RWPE2 (cell line): ENCODE measurements at places on chromosomes 3 and 15.
A peak's percentile ranks its signal among the peaks of the same experiment; 100 is the strongest.

DNA sequence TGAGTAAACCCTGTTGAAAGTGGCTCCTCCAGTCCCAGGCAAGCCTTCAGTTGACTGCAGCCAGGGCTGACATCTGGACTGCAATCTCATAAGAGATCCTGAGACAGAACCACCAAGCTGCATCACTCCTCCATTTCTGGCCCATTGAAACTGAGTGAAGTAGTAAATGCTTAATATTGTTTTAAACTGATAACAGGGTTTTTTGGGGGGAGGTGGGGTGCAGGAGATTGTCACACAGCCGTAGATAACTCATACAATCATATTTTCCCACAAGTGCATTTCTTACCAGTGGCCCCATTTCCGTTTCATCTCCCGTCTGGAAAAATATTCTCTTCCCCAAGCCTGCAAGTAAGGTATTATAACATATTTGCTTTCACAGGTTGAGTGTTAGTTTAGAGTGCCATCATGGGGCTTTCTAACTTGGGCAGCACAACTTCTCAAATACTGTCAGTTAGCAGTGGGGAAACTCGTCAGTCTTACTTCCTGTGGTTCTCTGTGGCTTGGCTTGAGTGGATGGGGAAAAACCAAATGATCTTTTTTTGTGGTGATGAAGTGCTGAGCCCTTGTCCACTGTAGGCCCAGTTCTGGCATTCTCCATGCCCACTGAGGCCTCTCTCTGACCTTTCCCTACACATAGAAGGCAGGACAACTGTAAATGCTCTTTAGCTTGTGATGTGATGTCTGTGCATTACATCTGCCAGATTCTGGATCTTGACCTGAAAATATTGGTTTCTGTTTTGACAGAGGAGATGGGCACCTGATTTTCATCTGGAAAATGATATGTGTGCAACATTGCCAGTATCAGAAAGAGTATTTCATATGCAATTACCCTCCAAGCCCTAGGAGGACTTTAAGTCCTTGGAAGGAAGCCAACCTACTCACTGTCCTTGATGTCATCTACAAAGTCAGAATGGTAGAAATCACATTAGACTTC, 90.1 kb upstream of the BHLHE40 start:
- no peak overlapping the region for H3K27ac ChIP-seq
- no peaks in the 10 kb centered on the region for H3K36me3 ChIP-seq
- no peaks in the 10 kb centered on the region for H3K27me3 ChIP-seq
- no peak overlapping the region for H3K4me3 ChIP-seq
- H3K4me1 ChIP-seq: no peaks in the 10 kb centered on the region
- no peak for DNase-seq

GRCh38 chr3:159624616-159625015, 364.0 kb upstream of the IL12A start:
- DNase-seq: no peak
- H3K36me3 ChIP-seq: no peaks in the 10 kb centered on the region
- H3K27me3 ChIP-seq: no peaks in the 10 kb centered on the region
- H3K4me1 ChIP-seq: peaks cover 13% of the 10 kb centered on the region
- no peak overlapping the region for H3K4me3 ChIP-seq
- H3K27ac ChIP-seq: no peak overlapping the region

DNA sequence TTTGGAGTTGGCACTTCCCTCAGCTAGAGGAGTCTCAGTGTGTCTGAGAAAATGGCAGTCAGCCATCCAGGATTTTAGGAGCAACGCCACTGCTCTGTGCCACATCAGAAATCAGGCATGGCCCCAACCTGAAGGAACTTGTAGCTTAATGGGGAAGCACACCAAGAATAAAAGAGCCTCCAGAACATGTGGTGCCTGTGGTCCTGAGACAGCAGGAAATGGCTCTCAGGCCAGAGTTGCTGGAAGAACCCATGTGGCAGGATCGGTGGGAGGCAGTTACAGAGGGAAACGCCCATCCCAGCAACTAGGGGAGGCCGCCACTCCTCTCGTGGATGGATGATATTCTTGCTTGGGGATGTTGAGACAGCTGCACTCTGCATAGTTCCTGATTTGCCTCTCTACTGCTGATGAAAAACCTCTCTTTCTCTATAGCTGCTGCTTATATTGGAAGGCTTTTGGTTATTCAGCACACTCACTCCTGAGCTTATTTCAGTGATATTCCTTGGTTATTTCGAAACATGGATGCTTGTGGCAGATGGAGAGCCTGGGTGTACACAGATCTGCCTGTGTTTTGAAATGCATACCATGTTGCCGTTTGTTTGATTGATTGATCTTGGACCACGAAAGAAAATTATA, 52.4 kb downstream of the KLHL25 start:
- H3K4me3 ChIP-seq: no peak overlapping the region
- H3K27ac ChIP-seq: no peak overlapping the region
- peaks cover 78% of the 10 kb centered on the region for H3K36me3 ChIP-seq
- peak; percentile 42 for DNase-seq

- H3K4me1 ChIP-seq: no peaks in the 10 kb centered on the region
- H3K27me3 ChIP-seq: no peaks in the 10 kb centered on the region
- H3K27ac ChIP-seq: no peak overlapping the region
- no peak for DNase-seq
Observed at GRCh38 chr15:47727137-47727536, 9.8 kb downstream of the SEMA6D start.

GRCh38 chr3:30518181-30518864, 88.1 kb upstream of the TGFBR2 start:
- H3K4me3 ChIP-seq: no peak overlapping the region
- peak overlapping the region; percentile 68 for H3K27ac ChIP-seq
- no peaks in the 10 kb centered on the region for H3K36me3 ChIP-seq
- H3K4me1 ChIP-seq: peaks cover 22% of the 10 kb centered on the region
- H3K27me3 ChIP-seq: no peaks in the 10 kb centered on the region
- DNase-seq: no peak

GRCh38 chr15:74038707-74039655, 43.4 kb downstream of the GOLGA6A start:
- no peak overlapping the region for H3K4me3 ChIP-seq
- no peak for DNase-seq
- H3K27ac ChIP-seq: no peak overlapping the region
- no peaks in the 10 kb centered on the region for H3K27me3 ChIP-seq
- H3K36me3 ChIP-seq: peaks cover 12% of the 10 kb centered on the region

- peak overlapping the region; percentile 99 for H3K27ac ChIP-seq
- peaks cover 44% of the 10 kb centered on the region for H3K36me3 ChIP-seq
- H3K4me1 ChIP-seq: peaks cover 37% of the 10 kb centered on the region
- H3K27me3 ChIP-seq: no peaks in the 10 kb centered on the region
- DNase-seq: peak; percentile 60
- H3K4me3 ChIP-seq: peak overlapping the region; percentile 69
Observed at GRCh38 chr3:57756528-57757401, 656 bp downstream of the SLMAP start.

DNA sequence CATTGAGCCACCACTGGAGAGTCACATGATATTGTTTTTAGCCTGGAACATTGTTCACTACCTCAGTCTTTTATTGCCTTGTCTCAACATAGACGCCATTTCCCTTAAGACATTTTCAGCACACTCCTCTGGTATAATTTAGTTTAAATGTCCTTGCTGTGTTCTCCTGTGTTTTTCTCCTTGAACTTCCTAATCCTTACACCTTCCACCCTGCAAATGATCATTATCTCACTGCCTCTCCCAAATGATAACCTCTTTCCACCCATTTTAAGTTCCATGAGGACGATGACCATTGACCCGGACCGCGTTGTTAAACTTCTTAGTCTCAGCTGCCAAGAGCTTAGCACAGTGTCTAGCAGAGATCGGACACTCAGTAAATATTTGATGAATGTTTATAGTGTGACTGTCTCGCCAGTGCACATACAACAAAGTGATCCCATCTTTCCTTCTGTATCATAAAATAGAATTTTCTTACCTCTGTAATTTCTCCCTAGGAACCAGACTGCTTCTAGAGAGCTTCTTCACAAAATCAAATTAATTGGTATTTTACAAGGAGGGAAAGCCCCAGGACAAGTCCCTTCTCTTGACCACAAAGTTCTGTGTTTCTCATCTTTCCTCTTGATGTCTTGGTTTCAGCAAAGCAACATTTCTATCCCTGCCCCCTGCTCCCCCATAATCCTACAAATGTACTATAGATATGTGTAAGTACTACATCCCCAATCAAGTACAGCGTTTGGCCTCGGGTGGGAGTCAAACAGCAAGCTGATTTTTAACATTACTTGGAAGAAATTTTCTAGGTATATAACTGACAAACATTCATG, 429.6 kb downstream of the LPP start:
- DNase-seq: no peak
- peak overlapping the region; percentile 76 for H3K27ac ChIP-seq
- peaks cover 29% of the 10 kb centered on the region for H3K4me1 ChIP-seq
- H3K4me3 ChIP-seq: no peak overlapping the region

DNA sequence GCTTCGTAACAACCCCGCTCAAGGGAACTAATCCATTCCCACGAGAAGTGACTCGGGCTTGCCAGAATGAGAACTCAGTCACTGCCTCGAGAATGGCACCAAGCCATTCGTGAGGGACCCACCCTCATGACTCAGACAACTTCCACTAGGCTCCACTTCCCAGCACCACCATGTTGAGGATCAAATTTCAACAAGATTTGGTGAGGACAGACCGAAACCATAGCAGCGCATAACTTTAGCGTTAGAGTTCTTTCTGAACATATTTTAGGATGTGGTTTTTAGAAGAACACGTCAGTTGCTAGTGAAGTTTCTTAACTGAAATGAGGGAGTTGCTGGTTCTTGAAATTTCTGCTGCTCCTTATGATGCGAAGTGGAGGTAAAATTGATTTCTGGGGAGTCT, 13.5 kb downstream of the PTPRG start:
- H3K4me1 ChIP-seq: peaks cover 4% of the 10 kb centered on the region
- no peak overlapping the region for H3K4me3 ChIP-seq
- no peaks in the 10 kb centered on the region for H3K36me3 ChIP-seq
- H3K27ac ChIP-seq: no peak overlapping the region
- DNase-seq: no peak

GRCh38 chr3:27391796-27392195, 22.6 kb upstream of the NEK10 start:
- no peak for DNase-seq
- no peaks in the 10 kb centered on the region for H3K4me1 ChIP-seq
- no peak overlapping the region for H3K27ac ChIP-seq

GRCh38 chr3:172808969-172809546, 58.5 kb downstream of the ECT2 start:
- no peaks in the 10 kb centered on the region for H3K4me1 ChIP-seq
- H3K27ac ChIP-seq: no peak overlapping the region
- H3K27me3 ChIP-seq: no peaks in the 10 kb centered on the region
- no peak for DNase-seq
- peaks cover 99% of the 10 kb centered on the region for H3K36me3 ChIP-seq

DNA sequence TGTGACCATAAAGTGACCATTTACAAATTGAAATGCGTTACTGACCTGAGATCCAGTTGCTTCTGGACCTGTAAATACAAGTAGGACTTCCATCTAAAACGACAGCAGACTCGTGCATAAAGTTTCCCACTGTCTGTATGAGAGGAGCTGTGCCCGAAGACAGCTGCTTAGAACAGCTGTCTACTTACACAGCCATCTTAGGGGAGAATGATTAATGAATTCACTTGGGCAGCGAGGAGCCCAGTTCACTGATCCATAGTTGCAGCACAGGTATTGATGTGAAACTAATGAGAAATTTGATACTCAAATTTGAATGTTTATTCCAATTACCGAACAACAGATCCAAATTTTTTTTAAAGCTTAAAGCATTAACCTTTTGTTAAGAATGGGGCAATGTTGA, 748.1 kb downstream of the NR2F2 start:
- H3K27me3 ChIP-seq: peaks cover 23% of the 10 kb centered on the region
- H3K27ac ChIP-seq: no peak overlapping the region
- no peaks in the 10 kb centered on the region for H3K36me3 ChIP-seq
- no peak overlapping the region for H3K4me3 ChIP-seq
- no peak for DNase-seq
- H3K4me1 ChIP-seq: no peaks in the 10 kb centered on the region

DNA sequence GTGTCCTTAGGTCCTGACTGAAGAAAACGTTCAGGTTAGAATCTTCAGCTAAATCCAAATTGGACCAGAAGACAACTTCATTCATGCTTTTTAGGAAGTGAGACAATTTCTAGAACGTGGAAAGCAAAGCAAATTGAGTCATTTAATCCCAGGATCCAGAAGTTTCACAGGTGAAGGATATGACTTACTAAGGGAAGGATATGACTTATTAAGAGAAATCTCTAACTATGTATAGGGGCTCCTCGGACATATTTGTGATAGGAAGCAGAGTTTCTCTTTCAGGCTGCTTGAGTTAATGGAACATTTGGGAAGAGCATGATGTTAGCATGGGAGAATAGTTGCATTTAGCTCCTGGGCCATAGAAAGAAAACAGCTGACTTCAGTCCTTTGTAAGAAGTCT, 16.1 kb upstream of the PLOD2 start:
- H3K27me3 ChIP-seq: no peaks in the 10 kb centered on the region
- H3K4me1 ChIP-seq: peaks cover 10% of the 10 kb centered on the region
- H3K4me3 ChIP-seq: no peak overlapping the region
- no peaks in the 10 kb centered on the region for H3K36me3 ChIP-seq
- H3K27ac ChIP-seq: peak overlapping the region; percentile 28
- DNase-seq: no peak

GRCh38 chr3:57617739-57618138, 20.6 kb upstream of the ARF4 start:
- H3K27ac ChIP-seq: no peak overlapping the region
- DNase-seq: no peak
- H3K27me3 ChIP-seq: no peaks in the 10 kb centered on the region
- no peak overlapping the region for H3K4me3 ChIP-seq
- peaks cover 7% of the 10 kb centered on the region for H3K36me3 ChIP-seq

GRCh38 chr3:17158941-17159682, 274.4 kb downstream of the PLCL2 start:
- DNase-seq: no peak
- no peak overlapping the region for H3K27ac ChIP-seq
- no peaks in the 10 kb centered on the region; the same call in 1 of the 2 replicates for H3K36me3 ChIP-seq
- H3K4me1 ChIP-seq: no peaks in the 10 kb centered on the region
- no peak overlapping the region for H3K4me3 ChIP-seq

GRCh38 chr3:116663161-116664110, 46.1 kb upstream of the TUSC7 start:
- no peaks in the 10 kb centered on the region for H3K36me3 ChIP-seq
- no peak overlapping the region for H3K4me3 ChIP-seq
- no peaks in the 10 kb centered on the region for H3K4me1 ChIP-seq
- no peak for DNase-seq
- H3K27ac ChIP-seq: no peak overlapping the region
- no peaks in the 10 kb centered on the region for H3K27me3 ChIP-seq

DNA sequence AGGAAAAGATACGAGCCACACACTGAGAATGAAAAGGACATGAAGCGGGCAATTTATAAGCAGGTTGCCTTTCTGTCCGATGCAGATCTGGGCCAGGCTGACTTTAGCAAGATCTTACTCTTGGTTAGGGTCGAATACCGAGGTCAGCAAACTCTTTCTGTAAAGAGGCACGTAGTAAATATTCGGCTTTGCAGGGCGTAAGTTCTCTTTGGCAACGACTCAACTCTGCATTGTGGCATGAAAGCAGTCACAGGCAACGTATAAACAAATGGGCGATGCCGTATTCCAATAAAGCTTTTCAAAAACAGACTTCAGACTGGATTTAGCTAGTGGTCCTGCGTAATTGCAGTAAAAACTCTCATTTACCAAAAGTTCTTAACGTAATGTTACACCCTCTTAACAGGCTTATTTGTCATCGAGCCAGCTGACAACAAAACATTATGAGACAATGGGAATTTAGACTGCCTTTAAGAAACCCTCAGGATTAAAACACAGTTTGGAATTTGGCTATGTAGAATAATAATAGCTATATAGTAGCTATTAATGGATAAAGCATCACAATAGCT, 13.1 kb upstream of the RPL35A start:
- no peaks in the 10 kb centered on the region for H3K36me3 ChIP-seq
- H3K4me1 ChIP-seq: no peaks in the 10 kb centered on the region
- no peak for DNase-seq
- no peak overlapping the region for H3K27ac ChIP-seq
- H3K27me3 ChIP-seq: no peaks in the 10 kb centered on the region
